EH (cell line): ENCODE measurements at places on chromosomes 1 and 21.
A peak's percentile ranks its signal among the peaks of the same experiment; 100 is the strongest.

DNA sequence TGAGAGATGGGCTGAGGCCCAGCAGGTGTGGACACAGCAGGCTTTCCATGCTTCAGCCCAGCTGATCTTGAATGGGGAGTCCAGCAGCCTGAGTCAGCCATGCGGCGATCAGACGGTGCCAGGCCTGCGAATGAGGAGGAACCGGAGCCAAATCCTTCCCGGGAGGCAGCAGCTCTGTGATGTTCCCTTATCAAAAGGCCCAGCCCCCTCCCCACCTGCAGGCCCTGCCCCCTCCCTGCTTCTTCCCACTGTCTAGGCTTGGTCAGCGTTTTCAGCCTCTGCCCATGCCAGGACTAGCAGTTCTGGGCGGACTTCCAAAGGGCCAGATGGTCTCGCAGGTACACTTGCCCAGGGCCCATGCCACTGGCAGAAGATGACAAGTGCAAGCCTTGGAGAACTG is 253.8 kb downstream of the KAZN start:
- no peak for DNase-seq

GRCh38 chr1:155064111-155064831 is 731 bp downstream of the EFNA4 start:
- DNase-seq = peak; percentile 32

DNA sequence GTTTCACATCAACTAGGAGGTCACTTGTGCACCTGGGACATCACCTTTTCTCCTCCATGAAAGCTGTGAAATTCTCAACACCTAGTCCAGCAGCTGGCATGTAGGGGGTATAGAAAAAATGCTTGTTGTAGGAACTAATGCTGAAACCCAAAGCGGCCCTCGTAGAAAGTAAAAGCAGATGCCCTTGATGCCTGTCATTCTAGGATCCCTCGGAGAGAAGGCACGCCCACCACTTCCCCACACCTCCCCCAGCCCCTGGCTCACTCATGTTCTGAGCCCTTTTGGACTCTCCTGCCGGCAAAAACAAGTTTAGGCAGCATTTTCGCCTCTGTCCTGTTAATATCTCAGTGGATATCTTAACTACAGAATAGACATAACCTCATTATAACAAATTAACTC is 36.5 kb downstream of the RIPK4 start:
- DNase-seq = no peak

DNA sequence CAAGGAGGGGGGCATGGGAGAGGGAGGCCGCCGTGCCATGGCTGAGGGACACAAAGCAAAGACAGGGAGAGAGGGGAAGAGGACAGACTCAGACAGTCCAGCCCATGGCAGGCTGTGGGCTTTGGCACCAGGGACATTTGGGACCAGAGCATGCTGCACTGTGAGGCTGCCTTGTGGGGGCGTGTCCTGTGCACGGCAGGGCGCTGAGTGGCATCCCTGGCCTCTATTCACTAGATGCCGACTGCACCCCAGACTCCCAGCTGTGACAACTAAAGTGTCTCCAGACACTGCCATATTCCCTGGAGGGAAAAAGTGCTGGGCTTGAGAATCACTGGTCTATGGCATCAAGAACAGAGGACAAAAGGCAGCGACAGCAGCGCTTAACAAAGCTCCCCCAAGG is 18.6 kb upstream of the PRDM15 start:
- DNase-seq = no peak

GRCh38 chr1:103997631-103998030 is 247.9 kb downstream of the AMY1C start:
- no peak for DNase-seq

- DNase-seq = no peak
Observed at GRCh38 chr21:44900559-44901251, 20.0 kb downstream of the ITGB2 start.

- DNase-seq = peak; percentile 32
Observed at GRCh38 chr1:201560328-201561194, 21.6 kb downstream of the NAV1 start.

DNA sequence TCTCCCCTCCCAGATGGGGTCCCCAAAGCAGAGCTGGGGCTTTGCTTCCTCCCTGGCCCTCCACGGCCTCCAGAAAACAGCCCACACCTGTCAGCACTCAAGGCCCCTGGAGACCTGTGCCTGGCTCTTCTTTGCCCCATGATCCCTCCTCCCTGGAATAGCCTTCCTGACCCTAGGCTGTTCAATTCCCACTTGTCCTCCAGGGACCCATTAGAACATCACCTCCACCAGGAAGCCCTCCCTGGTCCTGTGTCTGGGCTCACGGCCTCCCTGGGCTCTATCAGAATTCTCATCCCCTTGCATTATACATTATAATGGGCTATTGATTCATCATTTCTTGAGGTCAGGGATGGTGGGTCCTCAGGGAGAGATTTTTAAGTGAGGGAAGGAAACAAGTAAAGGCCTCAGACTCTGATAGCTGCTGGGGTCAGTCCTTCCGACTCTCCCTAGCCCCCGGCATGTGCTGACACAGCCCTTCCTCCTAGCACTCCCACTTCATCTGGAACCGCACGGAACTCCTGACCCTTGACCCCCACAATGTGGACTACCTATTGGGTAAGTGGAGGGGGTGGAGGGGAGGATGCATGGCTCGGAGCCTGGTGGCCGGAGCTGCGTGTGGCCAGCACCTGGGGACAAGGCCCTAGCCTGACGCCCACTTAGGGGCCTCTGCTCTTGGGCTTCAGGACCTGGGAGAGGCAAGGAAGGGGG is 60.8 kb downstream of the ALPL start:
- DNase-seq = no peak

- peak; percentile 6 for DNase-seq
Observed at GRCh38 chr1:214603819-214604252, 841 bp downstream of the CENPF start.

GRCh38 chr21:39238275-39238674 is 55.0 kb upstream of the PSMG1 start:
- DNase-seq = peak; percentile 19

- DNase-seq = peak; percentile 85
Observed at GRCh38 chr1:113871597-113872113, at the start of gene PTPN22. PTPN22 (minus strand) TSS chr1:113871712.

- peak; percentile 15 for DNase-seq
Observed at GRCh38 chr1:245716561-245716960, 561.8 kb downstream of the KIF26B start.

DNA sequence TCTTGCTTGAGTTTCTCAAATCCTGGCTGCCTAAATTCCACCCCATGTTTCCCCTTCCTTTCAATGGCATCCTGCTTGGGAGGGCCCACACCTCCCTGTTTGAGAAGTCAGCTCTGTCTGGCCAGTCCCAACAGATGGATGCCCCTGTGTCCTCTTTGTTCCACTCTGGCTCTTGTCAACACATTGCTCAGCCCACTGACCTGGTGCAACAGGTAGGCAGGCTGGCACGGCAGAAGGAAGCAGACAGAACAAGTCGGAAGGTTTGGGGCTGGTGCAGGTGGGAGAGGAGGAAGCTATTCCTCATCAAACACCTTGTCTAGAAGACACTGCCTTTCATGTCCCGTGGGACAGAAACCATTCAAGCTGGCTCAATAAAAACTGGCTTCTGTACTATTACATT is 22.7 kb downstream of the KCNQ4 start:
- DNase-seq = no peak
